ENCODE measurements at places on chromosomes 5 and 9. TPM values are rescaled to one million over a fixed set of nuclear protein-coding genes. Genes with fewer than 3 reads are reported as not detected.

Gene KCNV2
- total RNA-seq = not detected

Gene DMRTA1
- total RNA-seq = 0.26 TPM

Gene CATSPER3
- total RNA-seq = under 0.01 TPM

Gene JMY
- 27.2 TPM for total RNA-seq

Gene PRSS3
- 0.26 TPM for total RNA-seq

Gene CHSY3
- 1.3 TPM for total RNA-seq

Gene SCGB3A2
- not detected for total RNA-seq

Gene ADAMTS16
- total RNA-seq = 0.17 TPM

Gene TRPM6
- under 0.01 TPM for total RNA-seq

Gene NSG2
- not detected for total RNA-seq

Gene POLR3G
- 4.9 TPM for total RNA-seq

Gene CFAP90
- total RNA-seq = not detected

Gene SEPTIN8
- 64.2 TPM for total RNA-seq

Gene ARL14EPL
- not detected for total RNA-seq

Gene TJP2
- 41.1 TPM for total RNA-seq

Gene HBEGF
- 1.8 TPM for total RNA-seq

Gene FOXB2
- not detected for total RNA-seq

Gene LCN15
- total RNA-seq = not detected

Gene FOXD4L5
- under 0.01 TPM for total RNA-seq

Gene C9
- under 0.01 TPM for total RNA-seq

Gene SPATA31A1
- not detected for total RNA-seq

Gene ENTPD2
- under 0.01 TPM for total RNA-seq

Gene EIF4E1B
- not detected for total RNA-seq

Gene NXNL2
- total RNA-seq = 1.3 TPM

Gene TNFSF15
- 0.26 TPM for total RNA-seq

Gene FUBP3
- 36.2 TPM for total RNA-seq

Gene TMC1
- total RNA-seq = not detected

Gene RNF208
- 0.33 TPM for total RNA-seq

Gene NR5A1
- total RNA-seq = not detected

Gene SLIT3
- total RNA-seq = 8.0 TPM

Gene FOXD4
- total RNA-seq = 0.26 TPM

Gene JAKMIP2
- total RNA-seq = 1.3 TPM

Gene PCDHB16
- 0.51 TPM for total RNA-seq

Gene HAPLN1
- not detected for total RNA-seq

Gene PCDHGA12
- total RNA-seq = 13.7 TPM

Gene SAP30L
- total RNA-seq = 25.9 TPM

Gene SERF1A
- 4.4 TPM for total RNA-seq

Gene AJM1
- total RNA-seq = 1.8 TPM

Gene TAF11L4
- not detected for total RNA-seq

Gene SLC30A5
- total RNA-seq = 97.1 TPM

Gene COL15A1
- total RNA-seq = 41.0 TPM

Gene SNCAIP
- 5.1 TPM for total RNA-seq

Gene FOXI1
- not detected for total RNA-seq

Gene NKD2
- under 0.01 TPM for total RNA-seq

Gene CTNNAL1
- total RNA-seq = 68.4 TPM
